ENCODE measurements at places on chromosomes 4 and X. TPM values are rescaled to one million over a fixed set of nuclear protein-coding genes. Genes with fewer than 3 reads are reported as not detected.

GRCh38 chr4:146073517-146073916 is 102.0 kb upstream of the LSM6 start:
- no peak for DNase-seq

- DNase-seq, result no peak
These were observed 254.7 kb upstream of the AR start for GRCh38 chrX:67289055-67289499.

DNA sequence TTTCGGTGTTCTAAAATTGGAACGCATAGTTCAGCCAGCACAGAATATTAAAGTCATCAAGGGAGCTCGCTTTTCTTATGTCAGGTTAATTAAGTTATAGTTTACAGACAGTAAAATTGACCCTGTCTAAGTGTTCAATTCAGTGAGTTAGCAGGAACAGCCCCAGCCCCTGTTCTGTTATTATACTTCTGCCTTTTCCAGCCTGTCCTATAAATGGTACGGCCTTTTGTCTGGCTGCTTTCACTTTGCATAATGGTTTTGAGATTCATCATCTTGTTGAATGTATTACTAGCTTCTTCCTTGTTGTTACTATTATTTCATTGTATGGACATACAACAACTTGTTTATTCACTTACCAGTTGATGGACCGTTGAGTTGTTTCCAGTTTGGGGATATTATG is 9.5 kb downstream of the CXCL13 start:
- no peak for DNase-seq

NPY5R gene
- not detected for total RNA-seq

SLC10A7 gene
- 4.4 TPM for total RNA-seq
